ENCODE measurements at places on chromosomes 13 and 19. TPM values are rescaled to one million over a fixed set of nuclear protein-coding genes. Genes with fewer than 3 reads are reported as not detected.

- no peak for DNase-seq
These were observed 15.6 kb downstream of the LSM4 start for GRCh38 chr19:18307271-18307681.

Gene WDR88
- not detected for total RNA-seq

DNA sequence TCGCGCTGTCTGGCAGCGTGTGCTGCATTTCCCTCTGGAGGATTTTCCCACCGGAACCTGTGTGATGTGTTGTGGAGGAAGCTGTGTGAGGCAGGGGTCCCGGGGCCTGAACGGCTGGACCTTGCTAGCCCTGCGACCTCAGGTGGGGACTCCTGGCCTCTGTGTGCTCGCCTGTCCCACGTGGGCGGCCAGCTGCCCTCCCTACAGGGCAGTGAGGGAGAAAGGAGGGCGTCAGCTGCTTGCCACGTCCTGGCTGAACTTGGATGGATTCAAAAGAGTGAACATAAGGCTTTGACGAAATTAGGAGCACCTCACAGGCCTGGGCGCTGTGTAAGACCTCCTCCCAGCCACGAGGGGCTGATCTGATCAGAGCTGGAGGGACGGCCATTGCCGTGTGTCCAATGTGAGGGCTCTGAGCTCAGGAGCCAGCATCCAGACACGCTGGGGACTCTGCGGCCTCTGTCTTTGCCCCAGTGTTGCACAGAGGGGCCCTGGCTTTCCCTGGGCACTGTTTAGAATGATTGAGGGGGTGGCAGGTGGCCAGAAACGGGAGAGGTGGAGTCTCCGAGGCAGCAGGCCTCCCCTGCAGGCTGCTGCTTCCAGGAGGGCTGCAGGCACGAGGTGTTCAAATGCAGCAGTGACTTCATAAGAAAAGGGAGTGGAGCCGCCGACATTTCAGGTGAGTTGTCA, 13.0 kb downstream of the TFDP1 start:
- DNase-seq: no peak

Gene ENOX1
- 16.4 TPM for total RNA-seq

- DNase-seq: no peak
These were observed 1108.8 kb upstream of the PCDH20 start for GRCh38 chr13:62524498-62524897.

DNA sequence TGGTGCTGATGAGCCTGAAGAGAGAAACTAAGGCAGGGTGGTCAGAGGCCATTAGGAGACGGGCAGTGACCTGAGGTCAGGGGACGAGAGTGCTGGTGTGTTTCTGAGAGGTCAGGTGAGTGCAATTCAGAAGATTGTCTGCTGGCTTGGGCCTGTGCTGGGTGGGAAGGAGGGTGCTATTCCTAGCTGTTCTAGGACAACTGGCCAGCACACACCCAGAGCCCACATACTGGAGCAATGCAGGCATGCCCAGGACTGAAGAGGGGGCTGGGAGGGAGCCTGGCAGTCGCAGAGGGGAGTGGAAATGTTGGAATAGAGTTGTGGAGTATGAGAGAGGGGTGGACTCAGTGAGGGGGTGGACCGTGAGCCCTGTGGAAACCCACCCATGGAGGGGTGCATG, 16.5 kb downstream of the ARHGEF7 start:
- DNase-seq: no peak

Gene WDR87
- total RNA-seq: not detected

DNA sequence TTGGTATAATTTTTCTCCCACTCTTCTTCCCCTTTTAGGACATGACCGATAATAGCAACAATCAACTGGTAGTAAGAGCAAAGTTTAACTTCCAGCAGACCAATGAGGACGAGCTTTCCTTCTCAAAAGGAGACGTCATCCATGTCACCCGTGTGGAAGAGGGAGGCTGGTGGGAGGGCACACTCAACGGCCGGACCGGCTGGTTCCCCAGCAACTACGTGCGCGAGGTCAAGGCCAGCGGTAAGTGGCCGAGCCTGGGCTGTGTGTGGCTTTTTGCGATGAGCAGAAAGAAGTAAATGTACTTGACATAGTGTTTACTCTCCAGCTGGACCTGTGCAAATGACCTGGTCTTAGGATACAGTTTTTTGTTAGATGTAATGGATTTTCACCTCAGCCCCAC, 102.5 kb downstream of the ARHGEF7 start:
- DNase-seq: no peak

DNA sequence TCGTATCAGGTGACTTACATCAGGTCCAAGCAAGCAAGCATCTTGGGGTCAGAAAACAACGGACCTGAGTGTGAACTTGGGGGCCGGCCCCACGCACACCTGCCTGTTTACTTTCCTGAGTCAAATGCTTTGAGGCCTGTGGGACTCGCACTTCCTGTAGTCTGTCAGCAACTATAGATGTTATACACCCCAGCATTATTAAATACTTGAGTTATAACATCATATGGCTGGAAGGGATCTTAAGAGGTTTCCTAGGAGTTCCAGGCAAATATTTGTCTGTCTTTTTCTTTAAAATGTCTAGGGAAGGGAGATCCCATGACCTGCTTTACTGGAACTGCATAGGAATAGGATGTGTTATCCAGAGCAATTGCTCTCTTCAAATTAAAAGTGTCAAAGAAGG, 280.6 kb downstream of the SHISA2 start:
- no peak for DNase-seq

GRCh38 chr13:93296584-93296983, 70.0 kb downstream of the GPC6 start:
- no peak for DNase-seq

Gene ZNF610
- 2.3 TPM for total RNA-seq

Gene PRODH2
- not detected for total RNA-seq

Gene LILRA2
- total RNA-seq: not detected

- DNase-seq: no peak
These were observed 12.1 kb upstream of the LGALS14 start for GRCh38 chr19:39692166-39692565.

- peak; percentile 22 for DNase-seq
These were observed 3.3 kb upstream of the ZNF420 start for GRCh38 chr19:37074819-37075362.

Gene UPF3A
- total RNA-seq: 32.1 TPM

GRCh38 chr19:44725684-44726083, 22.8 kb upstream of the BCL3 start:
- DNase-seq: no peak

GRCh38 chr13:110301606-110302553, 5.1 kb downstream of the COL4A1 start:
- DNase-seq: no peak

Gene MIPEP
- 59.1 TPM for total RNA-seq

DNA sequence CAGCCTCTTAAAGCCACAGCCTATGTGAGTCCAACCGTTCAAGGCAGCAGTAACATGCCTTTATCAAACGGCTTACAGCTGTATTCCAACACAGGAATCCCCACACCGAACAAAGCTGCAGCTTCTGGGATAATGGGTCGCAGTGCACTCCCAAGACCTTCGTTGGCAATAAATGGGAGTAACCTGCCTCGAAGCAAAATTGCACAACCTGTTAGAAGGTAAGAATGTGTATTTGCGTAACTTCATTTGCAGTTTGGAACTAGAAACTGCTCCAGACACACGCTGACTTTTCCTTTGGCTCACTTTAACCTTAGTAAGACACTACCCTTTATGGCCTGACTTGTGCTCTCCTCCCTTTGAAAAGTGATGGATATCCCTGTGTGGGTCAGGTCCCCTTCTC, 63.4 kb downstream of the SLAIN1 start:
- DNase-seq: no peak
